ENCODE measurements at places on chromosomes 16 and 17. TPM values are rescaled to one million over a fixed set of nuclear protein-coding genes. Genes with fewer than 3 reads are reported as not detected.

GRCh38 chr17:13374203-13375143 lies 227.3 kb downstream of the HS3ST3A1 start:
- no peak for DNase-seq

DNA sequence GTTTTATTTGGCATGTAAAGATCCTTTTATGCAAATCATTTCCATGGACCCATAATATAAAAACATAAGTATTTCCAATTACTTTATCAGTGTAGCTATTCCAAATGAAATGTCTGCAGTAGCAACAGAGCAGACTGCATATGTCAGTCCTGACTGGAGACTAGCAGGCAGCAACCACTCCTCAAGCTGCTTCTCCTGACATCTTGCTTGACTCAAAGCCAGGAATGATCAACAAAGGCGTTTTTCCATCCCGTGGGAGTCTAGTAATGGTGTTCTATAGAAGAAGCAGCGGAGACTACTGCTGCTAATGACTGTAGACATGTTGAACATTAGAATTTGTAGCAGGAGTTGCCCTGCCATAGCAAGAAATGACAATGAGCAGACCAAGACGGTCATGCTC lies 73.2 kb upstream of the AKTIP start:
- no peak for DNase-seq

DNA sequence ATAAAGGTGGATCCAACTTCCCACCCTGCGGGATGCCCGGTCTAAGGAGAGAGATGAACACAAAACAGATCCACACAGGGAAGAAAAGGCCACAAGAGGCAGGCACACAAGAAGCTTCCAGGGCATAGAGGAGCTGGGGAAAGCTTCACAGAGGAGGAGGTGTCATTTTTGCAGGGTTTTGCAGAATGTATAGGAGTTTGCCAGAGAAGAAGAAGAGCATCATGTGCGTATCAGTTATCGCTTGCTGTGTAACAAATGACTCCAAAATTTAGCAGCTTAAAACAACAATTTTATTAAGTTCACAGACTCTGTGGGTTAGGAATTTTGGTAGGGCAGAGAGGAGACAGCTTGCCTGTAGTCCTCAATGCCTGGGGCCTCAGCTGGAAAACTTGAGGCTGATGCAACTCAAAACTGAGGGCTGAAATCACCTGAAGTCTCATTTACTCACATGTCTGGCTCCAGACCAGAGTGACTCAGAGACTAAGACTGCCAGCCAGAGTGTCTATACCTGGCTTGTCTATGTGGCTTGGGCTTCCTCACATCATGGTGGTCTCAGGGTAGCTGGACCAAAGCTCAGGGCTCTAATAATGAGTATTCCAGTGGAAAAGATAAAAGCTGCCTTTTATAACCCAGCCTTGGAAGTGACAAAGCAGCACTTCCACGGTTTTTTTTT lies 33.9 kb upstream of the ZNF423 start:
- no peak for DNase-seq

The RDM1 gene
- total RNA-seq: not detected

The NLRC5 gene
- 24.1 TPM for total RNA-seq

The IGF2BP1 gene
- total RNA-seq: not detected

Data from breast epithelium (tissue), 4 donors.